ENCODE measurements at places on chromosomes 6 and 20.

GRCh38 chr6:156068881-156069280 is 613.2 kb upstream of the NOX3 start:
- no peaks in the 10 kb centered on the region for H3K36me3 ChIP-seq
- H3K4me1 ChIP-seq, result no peaks in the 10 kb centered on the region
- H3K27ac ChIP-seq, result no peak overlapping the region

DNA sequence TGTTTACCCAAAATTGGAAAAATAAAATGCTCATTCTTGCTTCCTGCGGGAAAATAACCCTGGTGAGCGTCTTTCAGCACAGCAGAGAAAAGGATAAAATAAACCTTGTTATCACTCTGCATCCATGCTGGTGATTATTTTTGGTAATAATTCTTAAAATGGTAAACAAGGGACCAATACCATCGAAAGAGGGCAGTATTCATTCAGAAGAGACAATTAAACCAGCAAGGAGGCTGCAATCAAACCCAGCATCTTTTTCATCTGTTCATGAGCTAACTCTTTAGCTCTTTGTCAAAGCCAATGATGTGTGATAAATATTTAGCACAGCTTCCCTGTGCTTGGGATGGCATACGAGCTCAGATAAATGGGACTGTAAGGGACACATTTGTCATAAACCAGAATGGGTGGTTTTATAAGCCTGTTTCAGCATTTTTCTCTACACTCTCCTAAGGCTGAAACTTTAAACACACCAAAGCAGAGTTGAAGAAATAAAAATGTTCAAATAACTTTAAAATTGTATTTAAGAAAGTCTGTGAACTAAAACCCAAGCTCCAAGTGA is 34.4 kb downstream of the CDH26 start:
- no peak overlapping the region for H3K4me3 ChIP-seq
- H3K4me1 ChIP-seq, result no peaks in the 10 kb centered on the region
- no peak for DNase-seq
- no peaks in the 10 kb centered on the region for H3K27me3 ChIP-seq
- no peaks in the 10 kb centered on the region for H3K36me3 ChIP-seq

DNA sequence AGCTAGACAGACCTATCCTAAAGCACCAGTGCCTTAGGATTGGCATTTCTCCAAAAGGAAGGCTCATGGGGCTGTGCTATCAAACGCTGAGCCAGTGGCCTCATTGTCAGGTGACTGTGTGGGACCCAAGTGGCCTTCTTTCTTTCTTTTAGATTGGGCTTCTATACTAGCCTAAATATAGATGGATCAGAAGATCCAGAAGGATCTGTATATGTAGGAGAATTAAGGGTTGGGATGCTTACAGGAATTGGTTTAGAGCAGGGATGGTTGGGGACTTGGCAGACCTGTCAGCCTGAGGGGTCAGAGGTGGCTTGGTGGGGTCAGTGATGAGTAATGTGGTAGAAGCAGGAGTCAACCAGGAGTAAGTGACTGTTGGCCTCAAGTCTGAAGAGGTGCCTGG is 14.8 kb downstream of the ABT1 start:
- no peak for DNase-seq
- H3K27me3 ChIP-seq, result peaks cover 19% of the 10 kb centered on the region
- peaks cover 12% of the 10 kb centered on the region for H3K4me1 ChIP-seq
- H3K4me3 ChIP-seq, result no peak overlapping the region

GRCh38 chr6:3791526-3792203 is 40.2 kb upstream of the PXDC1 start:
- no peak for DNase-seq
- no peak overlapping the region for H3K4me3 ChIP-seq
- H3K27ac ChIP-seq, result no peak overlapping the region
- no peaks in the 10 kb centered on the region for H3K36me3 ChIP-seq

GRCh38 chr20:34268851-34269636 is 27.8 kb downstream of the ASIP start:
- DNase-seq, result peak; percentile 25
- H3K4me3 ChIP-seq, result peak overlapping the region; percentile 11
- H3K27me3 ChIP-seq, result peaks cover 9% of the 10 kb centered on the region
- peaks cover 22% of the 10 kb centered on the region for H3K36me3 ChIP-seq
- H3K4me1 ChIP-seq, result peaks cover 10% of the 10 kb centered on the region

DNA sequence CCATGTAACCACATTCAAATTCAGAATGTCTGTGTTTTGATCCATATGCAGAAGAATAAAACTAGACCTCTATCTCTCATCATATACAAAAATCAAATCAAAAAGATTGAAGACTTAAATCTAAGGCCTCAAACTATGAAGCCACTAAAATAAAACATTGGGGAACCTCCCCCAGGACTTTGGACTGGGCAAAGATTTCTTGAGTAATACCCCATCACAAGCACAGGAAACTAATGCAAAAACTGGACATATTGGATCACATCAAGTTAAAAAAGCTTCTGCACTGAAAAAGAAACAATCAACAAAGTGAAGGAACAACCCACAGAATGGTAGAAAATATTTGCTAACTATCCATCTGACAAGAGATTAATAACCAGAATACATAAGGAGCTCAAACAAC is 266.8 kb downstream of the EPM2A start:
- H3K27ac ChIP-seq, result no peak overlapping the region
- H3K27me3 ChIP-seq, result peaks cover 2% of the 10 kb centered on the region
- H3K36me3 ChIP-seq, result no peaks in the 10 kb centered on the region
- DNase-seq, result no peak
- H3K4me3 ChIP-seq, result no peak overlapping the region

- no peaks in the 10 kb centered on the region for H3K27me3 ChIP-seq
- no peak for DNase-seq
- no peak overlapping the region for H3K4me3 ChIP-seq
- peaks cover 74% of the 10 kb centered on the region for H3K36me3 ChIP-seq
- no peak overlapping the region for H3K27ac ChIP-seq
These were observed 8.9 kb downstream of the ZSCAN12 start for GRCh38 chr6:28390688-28391087.

DNA sequence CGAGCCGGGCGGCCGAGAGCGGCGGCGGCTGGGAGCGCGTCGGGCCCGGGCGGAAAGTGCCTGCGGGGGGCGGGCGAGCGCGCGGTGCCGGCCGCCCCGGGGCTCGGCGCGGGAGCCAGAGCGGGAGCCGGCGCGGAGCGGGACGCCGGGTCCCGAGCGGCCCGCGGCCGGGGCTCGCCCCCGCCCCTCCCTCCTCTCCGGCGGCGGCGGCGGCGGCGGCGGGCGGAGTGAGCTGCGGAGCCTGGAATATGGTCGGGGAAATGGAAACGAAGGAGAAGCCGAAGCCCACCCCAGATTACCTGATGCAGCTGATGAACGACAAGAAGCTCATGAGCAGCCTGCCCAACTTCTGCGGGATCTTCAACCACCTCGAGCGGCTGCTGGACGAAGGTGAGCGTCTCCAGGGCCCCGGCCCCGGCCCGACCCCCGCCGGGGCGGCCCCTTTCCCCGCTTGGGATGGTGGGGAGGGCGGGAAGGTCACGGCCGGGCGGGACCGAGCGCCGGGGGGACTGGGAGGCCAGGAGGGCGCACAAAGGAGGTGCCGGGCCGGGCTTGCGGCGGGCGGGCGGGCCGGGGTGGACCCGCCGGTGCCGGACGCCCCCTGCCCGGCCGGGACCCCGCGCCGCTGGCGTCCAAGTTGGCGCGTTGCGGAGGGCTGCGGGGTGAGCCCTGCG is 565 bp downstream of the QKI start:
- H3K27me3 ChIP-seq, result no peaks in the 10 kb centered on the region
- H3K4me1 ChIP-seq, result peaks cover 47% of the 10 kb centered on the region
- no peaks in the 10 kb centered on the region for H3K36me3 ChIP-seq

GRCh38 chr20:41524980-41525613 is 93.1 kb downstream of the CHD6 start:
- no peak for DNase-seq
- peaks cover 32% of the 10 kb centered on the region for H3K4me1 ChIP-seq
- no peaks in the 10 kb centered on the region for H3K27me3 ChIP-seq
- peaks cover 12% of the 10 kb centered on the region for H3K36me3 ChIP-seq
